ENCODE measurements at places on chromosomes 1 and 21. TPM values are rescaled to one million over a fixed set of nuclear protein-coding genes. Genes with fewer than 3 reads are reported as not detected.

GRCh38 chr1:167683226-167683625 is 38.6 kb upstream of the MPZL1 start:
- no peak for DNase-seq

- DNase-seq: no peak
Measured at GRCh38 chr21:26736449-26736848, 108.8 kb downstream of the ADAMTS1 start.

DNA sequence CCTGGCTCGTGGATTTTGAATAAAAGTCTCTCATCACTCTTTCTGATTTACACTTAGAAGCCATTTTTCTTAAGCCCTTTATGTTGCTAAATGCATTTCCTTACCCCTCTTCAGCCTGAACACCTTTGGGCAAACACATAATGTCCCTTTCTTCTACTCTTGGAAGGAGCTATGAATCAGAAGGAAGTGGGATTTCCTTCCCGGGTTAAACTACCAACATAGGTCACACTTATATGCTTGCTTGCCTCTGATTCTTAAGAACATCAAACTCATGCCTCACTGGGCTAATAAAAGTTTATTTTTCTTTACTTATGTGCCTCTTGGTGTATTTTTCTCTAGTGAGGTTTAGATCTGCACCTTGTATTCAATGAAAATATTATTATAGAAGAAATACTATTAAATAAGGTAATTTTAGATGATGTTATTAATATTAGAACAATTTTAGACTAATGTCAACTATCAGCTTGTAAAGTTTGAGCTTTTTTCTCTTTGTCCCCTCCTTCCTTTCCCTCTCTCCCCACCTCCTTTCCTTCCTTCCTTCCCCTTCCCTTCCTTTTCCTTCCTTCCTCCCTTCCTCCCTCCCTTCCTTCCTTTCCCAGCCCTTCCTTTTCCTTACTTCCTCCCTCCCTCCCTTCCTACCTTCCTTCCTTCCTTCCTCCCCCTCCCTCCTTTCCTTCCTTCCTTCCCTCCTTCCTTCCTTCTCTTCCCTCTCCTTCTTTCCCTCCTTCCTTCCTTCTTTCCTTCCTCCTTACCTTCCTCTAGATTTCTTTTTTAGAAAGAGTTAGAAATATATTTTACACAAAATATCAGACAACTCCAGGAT is 66.5 kb upstream of the KCNJ6 start:
- DNase-seq: no peak

GRCh38 chr1:21865943-21866706 is 54.1 kb downstream of the LDLRAD2 start:
- DNase-seq: peak; percentile 8

DNA sequence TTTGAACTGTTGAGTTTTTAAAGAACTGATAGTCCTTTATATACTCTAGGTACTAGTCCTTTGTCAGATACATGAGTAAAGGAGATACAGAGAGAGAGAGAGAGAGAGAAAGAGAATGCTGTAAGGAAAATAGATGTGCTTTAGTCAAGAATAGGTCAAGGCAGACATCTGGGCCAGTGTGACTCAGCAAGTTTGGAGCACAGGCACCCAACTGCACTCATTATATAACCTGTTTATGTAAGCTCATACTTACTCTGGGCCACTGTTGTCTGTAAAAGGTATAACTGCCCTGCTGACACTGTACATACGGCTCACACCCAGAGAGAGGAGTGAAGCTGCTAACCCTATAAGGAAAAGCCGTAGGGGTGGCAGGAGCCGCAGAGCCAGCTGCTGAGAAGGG is 32.2 kb upstream of the AKT3 start:
- DNase-seq: no peak

DNA sequence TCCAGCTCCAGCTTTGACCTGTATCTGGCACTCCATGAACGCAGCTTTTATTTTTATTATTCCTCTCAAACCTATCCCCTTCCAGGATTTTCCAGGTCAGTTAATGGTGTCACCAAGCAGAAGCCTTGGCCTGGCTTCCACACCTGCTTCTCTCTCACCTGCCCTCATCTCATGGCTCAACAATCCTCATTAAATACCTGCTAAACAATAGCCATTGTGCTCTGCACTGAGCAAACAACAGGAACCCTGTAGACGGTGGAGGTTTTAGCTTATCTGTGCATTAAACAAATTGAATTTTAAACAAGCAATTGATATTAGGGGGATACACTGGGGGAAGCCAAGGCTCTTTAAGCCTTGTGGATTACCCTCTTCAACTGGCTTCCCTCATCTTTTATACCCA is 15.3 kb downstream of the PYCR2 start:
- no peak for DNase-seq

DNA sequence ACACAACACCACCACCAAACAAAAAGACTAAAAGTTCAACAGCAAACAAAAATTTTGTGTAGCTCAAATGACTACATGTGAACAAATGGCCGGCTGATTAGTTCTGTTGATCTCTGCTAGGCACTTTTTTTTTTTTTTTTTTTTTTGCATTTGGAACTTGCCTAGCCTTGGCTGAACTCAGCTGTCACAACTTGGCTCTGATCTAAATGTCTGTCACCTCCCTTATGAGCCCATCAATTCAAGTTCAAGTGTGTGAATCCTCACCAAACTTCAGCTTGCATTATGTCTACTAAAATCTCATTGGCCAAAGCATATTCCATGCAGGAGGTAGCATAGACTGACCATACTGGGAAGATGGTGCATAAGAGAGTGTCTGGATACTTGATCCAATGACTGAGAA is 606.5 kb upstream of the ADGRL4 start:
- no peak for DNase-seq

GRCh38 chr1:1775327-1776226 is 2.7 kb downstream of the NADK start:
- DNase-seq: no peak

DNA sequence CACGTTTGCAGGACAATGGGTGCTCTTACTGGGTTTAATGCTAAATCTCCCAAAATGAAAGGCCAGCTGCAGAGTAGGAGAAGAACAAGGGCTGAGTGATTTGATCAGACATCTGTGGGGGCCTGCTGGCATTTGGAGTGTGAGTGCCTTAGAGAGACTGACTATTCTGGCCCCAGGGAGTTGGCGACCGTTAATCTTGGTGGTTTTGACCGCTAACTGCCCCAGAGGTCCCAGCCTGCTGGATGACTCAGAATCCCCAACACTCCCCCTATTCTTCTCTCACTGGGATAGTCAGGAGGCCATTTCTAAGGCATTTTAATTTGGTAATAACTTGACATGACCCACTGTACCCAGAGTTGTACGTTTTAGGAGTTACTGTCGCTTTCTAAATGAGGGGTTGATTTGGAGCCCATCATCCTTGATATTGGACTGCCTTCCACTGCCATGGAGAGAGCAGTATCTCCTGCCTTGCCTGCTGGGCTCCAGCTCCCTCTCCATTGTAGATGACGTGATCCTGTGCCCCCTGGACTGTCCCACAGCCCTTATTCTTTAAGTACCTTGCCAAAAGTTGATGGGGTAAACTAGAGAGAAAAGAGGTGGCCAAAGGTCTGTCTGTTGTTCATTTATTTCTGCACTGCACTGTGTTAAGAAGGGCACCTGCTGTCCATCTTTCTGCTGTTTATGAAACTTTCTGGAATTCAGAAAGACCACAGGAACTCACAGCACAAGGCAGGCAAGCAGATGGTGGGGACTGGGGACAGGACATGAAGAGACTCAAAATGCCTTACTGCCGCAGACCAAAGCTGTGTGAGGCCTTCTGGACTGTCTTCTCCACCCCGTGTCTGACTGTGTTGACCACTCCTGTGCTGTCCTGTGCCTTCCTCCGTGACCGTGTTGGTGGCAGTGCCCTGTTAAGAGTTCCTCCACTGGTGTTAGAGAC is 98.2 kb upstream of the ARTN start:
- DNase-seq: no peak

DNA sequence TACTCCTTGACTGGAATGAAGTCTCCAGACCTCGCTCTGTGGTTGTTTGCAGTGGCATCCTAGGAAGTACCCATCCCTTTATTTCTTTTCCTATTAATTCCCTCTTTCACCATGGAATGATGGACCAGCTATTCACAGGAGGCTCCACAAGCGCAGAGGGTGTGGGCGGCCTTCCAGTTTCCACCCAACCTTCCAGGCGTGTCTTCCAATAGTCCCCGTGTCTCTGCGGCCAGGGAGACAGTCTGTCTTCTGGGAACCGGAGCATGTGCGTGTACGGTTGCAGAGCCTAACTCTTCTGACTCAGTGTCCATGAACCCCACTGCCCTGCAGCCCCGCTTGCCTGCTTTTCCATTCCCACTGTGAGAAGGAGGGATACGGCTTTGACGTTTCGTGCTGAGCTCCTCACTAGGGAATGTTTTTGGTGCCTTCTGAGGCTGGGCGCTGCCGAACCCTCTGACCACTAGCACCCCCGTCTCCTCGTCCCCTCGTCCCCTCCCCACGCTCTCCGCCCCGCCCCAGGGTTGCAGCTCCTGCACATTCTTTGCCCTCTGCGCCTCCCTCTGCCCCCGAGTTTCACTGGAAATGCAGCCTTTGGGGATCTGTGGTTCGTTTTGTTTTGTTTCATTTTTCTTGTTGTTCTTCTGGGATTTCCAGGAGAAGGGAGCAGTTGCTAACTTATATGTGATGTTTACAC is 26.3 kb upstream of the FAM3B start:
- no peak for DNase-seq

DNA sequence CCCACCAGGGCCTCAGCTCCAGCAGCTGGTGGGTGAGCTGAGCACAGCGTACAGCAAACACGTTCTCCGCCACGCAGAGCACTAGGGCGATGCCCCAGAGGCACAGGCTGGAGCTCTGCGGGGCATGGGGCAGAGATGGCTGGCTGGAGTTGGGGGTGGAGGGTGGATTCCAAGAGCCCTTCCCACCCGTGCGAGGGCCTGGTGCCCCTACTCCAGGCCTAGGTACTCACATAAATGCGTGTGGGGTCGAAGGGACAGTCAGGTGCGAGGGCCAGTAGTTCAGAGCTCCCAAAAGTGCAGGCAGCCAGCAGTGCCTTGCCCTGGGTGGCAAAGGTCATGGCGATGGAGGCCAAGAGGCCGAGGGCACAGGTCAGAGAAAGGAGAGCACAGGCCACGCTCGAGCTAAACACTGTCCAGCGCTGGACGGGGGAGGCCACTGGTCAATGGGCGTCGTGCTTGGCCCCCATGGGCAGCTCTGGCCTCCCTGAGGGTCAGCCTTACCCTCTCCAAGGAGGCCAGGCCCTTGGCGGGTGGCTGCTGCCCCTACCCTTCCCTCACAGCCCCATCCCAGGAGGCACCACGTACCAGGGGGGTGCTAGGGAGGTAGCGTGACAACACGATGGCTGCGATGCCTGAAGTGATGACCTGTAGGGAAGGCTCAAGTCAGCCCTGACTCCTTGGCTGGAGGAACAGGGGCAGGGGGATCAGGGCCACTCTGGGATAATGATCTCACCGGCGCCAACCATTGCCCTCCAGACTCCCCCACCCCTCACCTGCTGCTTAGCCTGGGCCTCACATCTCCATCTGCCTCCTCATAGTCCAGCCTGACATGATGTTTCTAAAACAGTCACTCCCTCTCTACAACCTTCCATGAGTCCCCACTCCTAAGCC is 5.6 kb downstream of the TMEM54 start:
- no peak for DNase-seq

- DNase-seq: no peak
Measured at GRCh38 chr1:193656841-193657240, 470.4 kb upstream of the B3GALT2 start.

DNA sequence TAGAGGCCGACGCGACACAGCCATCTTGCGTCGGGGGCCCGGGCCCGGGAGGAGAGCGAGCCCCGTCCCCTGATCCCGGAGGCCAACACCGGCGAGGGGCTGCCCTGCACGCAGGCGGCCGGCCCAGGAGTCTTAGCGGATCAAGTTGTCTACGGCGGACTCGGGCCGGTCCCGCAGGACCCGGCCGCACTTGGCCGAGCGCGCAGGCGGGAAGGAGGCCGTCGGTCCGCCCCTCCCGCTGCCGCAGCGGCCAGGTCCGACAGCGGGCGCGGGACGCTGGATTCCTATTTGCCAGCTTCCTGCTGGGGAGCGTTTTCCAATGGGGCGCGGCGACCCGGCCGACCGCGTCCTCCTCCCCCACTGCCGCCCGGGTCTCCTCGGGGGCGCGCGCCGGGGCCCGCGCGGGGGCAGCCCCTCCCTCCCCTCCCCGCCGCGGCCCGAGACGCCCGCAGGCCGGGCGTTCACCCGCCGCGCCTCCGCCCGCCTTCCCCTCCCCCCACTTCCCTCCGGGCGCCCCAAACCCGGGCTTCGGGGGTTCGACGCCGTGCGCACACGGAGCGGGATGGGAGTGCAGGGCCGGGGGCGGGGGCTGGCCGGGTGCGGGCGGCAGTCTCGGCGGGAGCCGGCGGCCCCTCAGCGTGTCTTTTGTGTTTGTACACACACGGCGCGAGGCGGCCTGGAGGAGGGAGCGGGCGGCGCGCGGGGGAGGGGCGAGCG is 517 bp upstream of the H3-3A start:
- peak; percentile 72 for DNase-seq

GRCh38 chr1:222462601-222463000 is 85.3 kb downstream of the HHIPL2 start:
- no peak for DNase-seq

DNA sequence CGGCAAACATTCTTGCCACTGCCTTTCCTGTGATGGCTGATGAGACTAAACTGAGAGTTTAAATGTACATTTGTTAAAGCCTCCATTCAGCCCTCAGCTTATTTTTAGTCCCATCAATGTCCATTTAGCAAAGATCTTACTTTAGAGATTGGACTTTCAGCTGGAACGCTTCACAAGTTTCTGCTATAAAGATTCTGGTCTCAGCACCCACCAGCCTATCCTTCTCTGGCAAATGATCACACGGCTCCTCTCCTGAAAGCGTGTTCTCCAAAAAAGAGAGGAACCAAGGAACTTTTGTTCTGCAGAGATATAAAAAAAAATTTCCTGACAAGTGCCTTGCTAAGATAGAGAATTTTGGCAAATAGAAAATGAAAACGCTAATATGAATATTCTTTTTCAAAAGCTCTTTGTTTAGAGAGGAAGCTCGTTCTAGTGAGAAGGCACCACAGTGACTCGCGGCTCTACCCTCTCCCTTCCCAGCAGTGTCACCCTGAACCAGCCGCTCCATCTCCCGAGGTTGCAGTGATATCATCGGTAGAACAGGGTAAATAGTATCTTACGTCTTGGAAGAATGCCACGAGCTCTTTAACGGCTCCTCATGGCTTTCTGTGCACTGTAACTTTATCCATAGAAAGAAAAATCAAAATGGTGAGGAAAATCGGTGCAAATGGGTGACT is 200.2 kb downstream of the APP start:
- DNase-seq: no peak

DNA sequence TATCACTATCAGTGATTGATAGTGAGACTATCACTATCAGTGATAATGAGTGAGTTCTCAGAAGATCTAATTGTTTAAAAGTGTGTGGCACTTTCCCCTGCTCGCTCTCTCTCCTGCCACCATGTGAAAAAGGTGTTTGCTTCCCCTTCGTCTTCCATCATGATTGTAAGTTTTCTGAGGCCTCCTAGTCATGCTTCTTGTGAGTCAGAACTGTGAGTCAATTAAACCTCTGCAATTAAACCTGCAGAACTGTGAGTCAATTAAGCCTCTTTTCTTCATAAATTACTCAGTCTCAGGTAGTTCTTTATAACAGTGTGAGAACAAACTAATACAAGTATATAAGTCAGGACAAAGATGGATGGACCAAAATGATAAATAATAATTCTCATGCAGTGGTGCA is 7.0 kb upstream of the IL23R start:
- DNase-seq: no peak

AGPAT3 gene
- 26.8 TPM for polyA plus RNA-seq

BLZF1 gene
- 21.0 TPM for polyA plus RNA-seq

AKT3 gene
- polyA plus RNA-seq: 30.0 TPM

GPR25 gene
- not detected for polyA plus RNA-seq

TTF2 gene
- 10.1 TPM for polyA plus RNA-seq

FMO3 gene
- 0.09 TPM for polyA plus RNA-seq

CASQ1 gene
- 336 TPM for polyA plus RNA-seq

Measured in muscle of arm (tissue), 14 donors.